ENCODE measurements at places on chromosomes 7 and 10. TPM values are rescaled to one million over a fixed set of nuclear protein-coding genes. Genes with fewer than 3 reads are reported as not detected.

The TMEM229A gene
- polyA plus RNA-seq, result 0.31 TPM

The SPDYE5 gene
- polyA plus RNA-seq, result not detected

The DENND11 gene
- 9.3 TPM for polyA plus RNA-seq

The HACD1 gene
- 12.5 TPM for polyA plus RNA-seq

The FAM180A gene
- not detected for polyA plus RNA-seq

The LLCFC1 gene
- polyA plus RNA-seq, result not detected

The ACSM6 gene
- 0.30 TPM for polyA plus RNA-seq

The SPDYE16 gene
- polyA plus RNA-seq, result 0.03 TPM

The CALY gene
- polyA plus RNA-seq, result 1.5 TPM

The FOXI2 gene
- 1.0 TPM for polyA plus RNA-seq

The DENND2A gene
- 5.0 TPM for polyA plus RNA-seq

The CPVL gene
- polyA plus RNA-seq, result 28.6 TPM

The SH3PXD2A gene
- 5.4 TPM for polyA plus RNA-seq

The FKBP6 gene
- 0.11 TPM for polyA plus RNA-seq

The EPO gene
- 0.42 TPM for polyA plus RNA-seq

The ANXA8L1 gene
- not detected for polyA plus RNA-seq

The DNAH11 gene
- 1.5 TPM for polyA plus RNA-seq

The FBXO24 gene
- polyA plus RNA-seq, result 0.83 TPM

The CCT6A gene
- 124 TPM for polyA plus RNA-seq

The CLEC5A gene
- not detected for polyA plus RNA-seq

The ZNF485 gene
- 3.2 TPM for polyA plus RNA-seq

The CALHM3 gene
- 0.60 TPM for polyA plus RNA-seq

The CYP3A7 gene
- not detected for polyA plus RNA-seq
